ENCODE measurements at places on chromosomes 1 and 21.

GRCh38 chr1:203136409-203137042 lies 9.0 kb downstream of the ADORA1 start:
- H3K4me3 ChIP-seq: no peak overlapping the region
- no peak overlapping the region for H3K27ac ChIP-seq
- H3K4me1 ChIP-seq: peaks cover 3% of the 10 kb centered on the region
- no peaks in the 10 kb centered on the region for H3K36me3 ChIP-seq

GRCh38 chr1:65505547-65506300 lies 85.3 kb downstream of the LEPR start:
- H3K4me3 ChIP-seq: no peak overlapping the region
- no peaks in the 10 kb centered on the region for H3K27me3 ChIP-seq
- H3K4me1 ChIP-seq: no peaks in the 10 kb centered on the region
- H3K27ac ChIP-seq: no peak overlapping the region
- no peaks in the 10 kb centered on the region for H3K36me3 ChIP-seq

- no peaks in the 10 kb centered on the region for H3K36me3 ChIP-seq
- no peak overlapping the region for H3K4me3 ChIP-seq
- H3K4me1 ChIP-seq: no peaks in the 10 kb centered on the region
- no peaks in the 10 kb centered on the region for H3K27me3 ChIP-seq
- DNase-seq: no peak
Measured at GRCh38 chr1:165616054-165616612, 14.9 kb upstream of the MGST3 start.

- DNase-seq: no peak
- no peak overlapping the region for H3K4me3 ChIP-seq
- no peak overlapping the region for H3K27ac ChIP-seq
Measured at GRCh38 chr1:212368073-212368484, 46.6 kb downstream of the PACC1 start.

- no peak overlapping the region for H3K27ac ChIP-seq
- peaks cover 25% of the 10 kb centered on the region for H3K4me1 ChIP-seq
- no peaks in the 10 kb centered on the region for H3K36me3 ChIP-seq
Measured at GRCh38 chr1:173117108-173117633, 66.4 kb upstream of the TNFSF18 start.

DNA sequence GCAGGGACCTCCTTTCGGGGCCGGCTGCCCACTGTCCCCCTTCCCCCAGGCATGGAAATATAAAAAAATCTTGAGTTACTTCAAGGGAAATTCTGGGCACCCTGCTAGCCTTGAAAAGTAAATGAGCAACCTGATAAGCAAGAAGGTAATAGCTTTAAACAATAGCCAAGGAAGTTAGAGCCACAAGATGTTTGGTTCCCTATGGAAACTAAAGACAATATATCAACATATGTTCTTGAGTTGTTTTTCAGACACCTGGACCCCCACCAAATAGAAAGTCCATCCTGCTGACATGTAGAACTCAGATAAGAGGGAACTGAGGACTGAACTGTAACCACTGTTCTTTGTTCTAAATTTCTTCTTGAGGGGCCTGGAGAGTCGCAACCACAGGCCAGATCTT lies 19.3 kb upstream of the SLC35A3 start:
- H3K4me1 ChIP-seq: no peaks in the 10 kb centered on the region
- H3K36me3 ChIP-seq: no peaks in the 10 kb centered on the region
- DNase-seq: no peak
- H3K27ac ChIP-seq: no peak overlapping the region
- H3K27me3 ChIP-seq: no peaks in the 10 kb centered on the region
- H3K4me3 ChIP-seq: no peak overlapping the region

DNA sequence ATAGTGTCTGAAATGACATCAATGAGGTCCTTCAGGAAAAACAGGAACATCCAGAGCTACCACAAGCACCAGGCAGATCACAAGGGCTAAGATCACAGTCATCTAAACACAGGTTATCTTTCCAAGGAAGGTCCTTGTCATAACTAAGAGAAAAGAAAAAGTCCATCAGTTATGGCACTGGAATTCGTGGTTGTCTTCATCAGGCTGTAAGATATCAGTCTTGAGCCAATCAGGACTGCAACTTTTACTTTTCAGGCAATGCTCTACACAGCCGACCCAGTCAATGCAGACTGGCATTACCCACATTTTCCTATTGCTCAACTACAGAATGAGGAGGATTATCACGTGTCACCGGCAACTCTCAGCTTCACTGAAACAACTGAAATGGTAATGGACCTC lies 26.4 kb downstream of the SORT1 start:
- no peaks in the 10 kb centered on the region for H3K27me3 ChIP-seq
- no peak for DNase-seq
- no peaks in the 10 kb centered on the region for H3K36me3 ChIP-seq
- peak overlapping the region; percentile 26 for H3K27ac ChIP-seq
- H3K4me1 ChIP-seq: peaks cover 19% of the 10 kb centered on the region

DNA sequence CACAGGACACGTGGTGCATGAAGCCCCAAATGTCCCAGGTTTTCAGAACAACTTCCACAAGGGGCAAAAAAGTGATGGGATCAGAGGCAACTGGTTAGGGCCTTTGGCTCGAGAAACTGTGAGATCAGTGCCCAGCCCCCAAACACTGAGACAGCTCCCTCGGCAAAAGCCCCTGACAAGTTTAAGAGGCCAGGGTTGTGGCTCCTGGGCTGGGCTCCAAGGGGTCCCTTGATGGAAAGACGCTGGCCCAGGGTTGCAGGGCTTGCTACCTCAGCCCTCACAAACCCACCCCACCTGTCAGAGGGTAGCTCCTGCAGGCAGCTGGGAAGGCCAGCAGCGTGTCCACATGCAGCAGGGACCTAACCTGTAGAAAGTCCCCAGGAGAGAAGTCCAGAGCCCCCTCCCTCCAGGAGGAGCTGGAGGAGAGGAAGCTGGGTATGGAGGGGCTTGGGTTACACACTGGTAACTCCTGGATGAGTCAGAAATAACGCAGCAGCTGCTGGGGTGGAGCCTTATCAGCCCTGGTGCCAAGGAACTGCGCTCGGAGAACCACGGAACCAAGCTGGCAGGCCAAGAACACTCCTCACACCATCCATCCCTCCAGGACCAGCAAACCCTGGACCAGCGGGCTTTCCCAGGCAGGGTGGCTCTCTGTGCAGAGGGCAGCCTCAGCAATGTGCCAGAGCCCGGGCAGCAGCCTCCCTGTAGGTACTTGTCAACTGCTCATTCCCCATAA lies 37.5 kb downstream of the CTNNBIP1 start:
- no peaks in the 10 kb centered on the region for H3K27me3 ChIP-seq
- peak overlapping the region; percentile 31 for H3K27ac ChIP-seq
- DNase-seq: no peak
- no peak overlapping the region for H3K4me3 ChIP-seq
- H3K4me1 ChIP-seq: peaks cover 33% of the 10 kb centered on the region
- H3K36me3 ChIP-seq: peaks cover 30% of the 10 kb centered on the region

DNA sequence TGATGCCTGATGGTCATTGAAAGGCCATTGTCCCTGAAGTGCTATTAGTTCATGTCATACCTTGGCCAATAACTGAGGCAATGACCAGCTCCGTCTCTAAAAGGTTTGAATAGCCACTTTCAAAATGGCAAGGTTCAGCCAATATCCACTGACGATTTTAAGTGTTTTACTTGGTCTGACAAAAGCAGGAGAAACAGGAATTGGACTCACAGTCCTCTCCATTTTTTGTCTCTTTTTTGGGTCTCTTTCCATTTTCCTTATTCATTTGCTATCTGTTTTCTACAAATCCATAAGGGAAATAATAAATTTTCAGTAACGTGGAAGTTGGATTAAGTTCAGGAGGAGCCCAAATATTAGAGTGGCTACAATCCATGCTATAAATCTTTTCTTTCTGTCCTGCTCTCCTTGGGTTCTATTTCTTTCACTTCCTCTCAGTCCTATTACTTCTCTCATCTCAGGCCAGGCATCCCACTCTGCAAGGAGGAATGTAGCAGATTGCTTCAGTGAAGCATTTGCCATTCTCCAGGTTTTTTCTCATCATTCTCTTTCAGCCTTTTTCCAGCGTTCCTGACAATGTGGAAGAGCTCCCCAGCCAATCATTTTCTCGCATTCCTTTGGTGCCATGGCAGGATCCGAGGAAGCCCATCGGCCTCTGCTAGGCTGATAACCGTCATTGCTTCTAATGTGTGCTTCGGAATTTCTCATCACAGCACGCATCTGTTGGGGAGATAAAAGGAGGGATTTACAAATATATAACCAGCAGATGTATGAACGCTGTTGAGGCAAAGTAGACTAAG lies 414.5 kb downstream of the ADGRL2 start:
- no peak overlapping the region for H3K4me3 ChIP-seq
- H3K27ac ChIP-seq: no peak overlapping the region
- no peaks in the 10 kb centered on the region for H3K27me3 ChIP-seq
- H3K36me3 ChIP-seq: no peaks in the 10 kb centered on the region

- no peak overlapping the region for H3K27ac ChIP-seq
- H3K27me3 ChIP-seq: no peaks in the 10 kb centered on the region
- H3K36me3 ChIP-seq: no peaks in the 10 kb centered on the region
- H3K4me3 ChIP-seq: no peak overlapping the region
Measured at GRCh38 chr1:207152792-207153468, 48.9 kb downstream of the C4BPA start.

GRCh38 chr1:11920239-11920903 lies 5.9 kb downstream of the KIAA2013 start:
- H3K4me3 ChIP-seq: no peak overlapping the region
- no peak for DNase-seq

GRCh38 chr1:202086579-202087350 lies 36.0 kb upstream of the GPR37L1 start:
- no peak for DNase-seq
- H3K27ac ChIP-seq: no peak overlapping the region
- H3K4me3 ChIP-seq: no peak overlapping the region
- no peaks in the 10 kb centered on the region for H3K36me3 ChIP-seq
- no peaks in the 10 kb centered on the region for H3K4me1 ChIP-seq
- no peaks in the 10 kb centered on the region for H3K27me3 ChIP-seq

GRCh38 chr1:181115368-181115684 lies 26.8 kb downstream of the IER5 start:
- H3K4me1 ChIP-seq: peaks cover 60% of the 10 kb centered on the region
- no peak overlapping the region for H3K4me3 ChIP-seq
- no peaks in the 10 kb centered on the region for H3K36me3 ChIP-seq
- DNase-seq: no peak
- H3K27ac ChIP-seq: peak overlapping the region; percentile 91
- H3K27me3 ChIP-seq: no peaks in the 10 kb centered on the region

GRCh38 chr1:23524716-23525401 lies 6.2 kb downstream of the E2F2 start:
- H3K4me3 ChIP-seq: no peak overlapping the region
- H3K27ac ChIP-seq: no peak overlapping the region
- no peaks in the 10 kb centered on the region for H3K27me3 ChIP-seq
- DNase-seq: no peak
- H3K36me3 ChIP-seq: peaks cover 10% of the 10 kb centered on the region

- no peaks in the 10 kb centered on the region for H3K27me3 ChIP-seq
- H3K4me1 ChIP-seq: no peaks in the 10 kb centered on the region
- no peak overlapping the region for H3K4me3 ChIP-seq
- DNase-seq: no peak
Measured at GRCh38 chr1:228989676-228989991, 254.4 kb downstream of the RHOU start.

DNA sequence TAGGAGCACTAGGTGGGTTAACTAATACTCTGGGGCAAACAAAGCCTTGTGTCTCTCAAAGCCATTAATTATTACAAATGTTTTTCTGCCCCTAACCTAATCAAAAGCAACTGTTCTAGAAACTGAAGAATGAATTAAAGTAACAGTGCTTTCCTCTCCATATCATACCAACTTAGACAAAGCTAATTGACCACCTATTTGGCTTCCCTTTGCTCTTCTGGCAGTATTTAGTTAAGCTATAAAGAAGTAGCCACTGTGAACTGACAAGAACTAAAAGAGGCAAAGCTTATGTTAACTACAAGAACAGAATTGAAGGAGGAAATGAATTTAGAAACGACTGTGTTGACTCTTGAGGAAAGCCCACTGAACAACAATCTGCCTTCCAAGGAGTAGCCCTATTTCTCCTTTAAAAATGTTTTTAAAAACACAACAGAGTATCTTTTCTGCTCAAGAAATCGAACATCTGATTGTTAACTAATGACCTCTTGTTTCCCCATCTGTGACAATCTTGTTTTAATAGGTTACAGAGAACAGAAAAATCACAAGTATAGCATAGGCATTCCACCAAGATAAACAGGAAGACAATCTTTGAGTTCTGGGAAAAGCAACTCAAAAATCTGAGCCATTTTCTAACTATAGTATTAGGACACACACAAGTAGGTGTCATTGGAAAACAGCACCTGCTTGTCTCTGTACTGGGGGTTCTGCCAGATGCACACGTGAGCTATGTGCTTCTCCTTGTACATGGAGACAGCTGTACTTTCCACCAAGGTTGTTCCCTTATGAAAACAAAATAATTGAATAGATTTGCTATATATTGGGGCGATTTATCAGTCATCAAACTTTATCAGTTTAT lies 3.1 kb upstream of the EGLN1 start:
- H3K27ac ChIP-seq: no peak overlapping the region
- H3K36me3 ChIP-seq: no peaks in the 10 kb centered on the region
- no peak overlapping the region for H3K4me3 ChIP-seq
- DNase-seq: no peak
- peaks cover 10% of the 10 kb centered on the region for H3K4me1 ChIP-seq
- no peaks in the 10 kb centered on the region for H3K27me3 ChIP-seq

- H3K4me3 ChIP-seq: no peak overlapping the region
- no peaks in the 10 kb centered on the region for H3K27me3 ChIP-seq
- H3K4me1 ChIP-seq: no peaks in the 10 kb centered on the region
- no peaks in the 10 kb centered on the region for H3K36me3 ChIP-seq
- no peak overlapping the region for H3K27ac ChIP-seq
Measured at GRCh38 chr1:210272666-210273065, 40.1 kb downstream of the SERTAD4 start.

DNA sequence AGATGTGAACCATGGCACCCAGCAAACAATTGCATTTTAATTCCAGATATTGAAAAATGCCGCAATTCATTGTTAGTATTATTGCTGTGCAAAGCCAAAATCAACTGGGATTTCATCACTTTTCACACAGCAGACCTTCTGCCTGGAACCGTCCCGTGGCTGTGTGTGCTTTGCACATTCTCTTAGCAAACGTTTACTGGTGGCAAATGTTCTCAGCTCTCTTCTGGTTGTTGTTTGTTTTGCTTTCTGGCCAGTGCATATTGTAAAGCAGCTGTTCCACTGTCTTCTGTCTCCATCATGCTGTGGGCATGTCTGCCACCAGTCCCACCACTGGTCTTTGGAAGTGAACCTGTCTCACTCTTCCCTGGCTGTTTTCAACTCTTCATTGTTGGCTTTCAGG lies 19.8 kb upstream of the TTLL10 start:
- H3K27me3 ChIP-seq: no peaks in the 10 kb centered on the region
- no peaks in the 10 kb centered on the region for H3K36me3 ChIP-seq
- no peak overlapping the region for H3K27ac ChIP-seq
- no peak for DNase-seq

- H3K36me3 ChIP-seq: peaks cover 54% of the 10 kb centered on the region
- H3K27me3 ChIP-seq: no peaks in the 10 kb centered on the region
- H3K4me1 ChIP-seq: peaks cover 4% of the 10 kb centered on the region
- no peak for DNase-seq
- H3K27ac ChIP-seq: no peak overlapping the region
- H3K4me3 ChIP-seq: no peak overlapping the region
Measured at GRCh38 chr21:41859297-41859980, 19.7 kb downstream of the PRDM15 start.

Measured in RWPE2 (cell line).